CD8-positive, alpha-beta memory T cell (primary cell): ENCODE measurements at places on chromosomes 12 and 14.

DNA sequence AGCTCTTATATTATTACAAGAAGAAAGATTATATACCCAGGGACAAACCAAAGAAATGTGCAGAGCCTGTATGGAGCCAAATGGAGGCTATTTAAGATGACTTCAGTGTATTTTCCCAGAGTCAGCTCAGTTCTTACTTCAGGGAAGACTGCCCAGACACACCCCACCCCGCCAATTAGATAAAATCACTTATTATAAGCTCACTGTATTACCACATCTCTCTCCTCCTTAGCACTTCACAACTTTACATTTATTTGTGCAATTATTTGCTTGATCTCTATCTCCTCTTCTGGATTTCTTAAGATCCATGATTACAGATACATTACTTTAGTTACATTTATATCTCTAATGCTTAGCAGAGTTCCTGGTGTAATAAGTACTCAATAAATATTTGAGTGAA lies 24.7 kb upstream of the WDR89 start:
- DNase-seq: no peak

DNA sequence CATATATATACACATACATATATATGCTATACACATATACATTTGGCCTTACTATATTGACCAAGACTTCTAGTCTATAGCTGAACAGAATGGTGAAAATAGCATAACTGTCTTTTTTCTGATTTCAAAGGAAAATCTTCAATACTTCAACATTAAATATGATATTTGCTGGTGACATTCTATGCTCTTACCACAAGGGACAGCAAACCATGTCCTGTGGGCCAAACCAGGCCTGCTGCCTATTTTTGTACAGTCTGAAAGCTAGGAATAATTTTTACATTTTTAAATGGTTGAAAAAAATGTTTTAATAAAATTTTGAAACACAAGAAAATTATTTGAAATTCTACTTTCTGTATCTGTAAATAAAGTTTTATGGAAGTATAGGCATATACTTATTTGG lies 63.6 kb downstream of the EML5 start:
- no peak for DNase-seq

GRCh38 chr12:46388427-46389021 lies 16.0 kb upstream of the SLC38A2 start:
- DNase-seq: no peak

DNA sequence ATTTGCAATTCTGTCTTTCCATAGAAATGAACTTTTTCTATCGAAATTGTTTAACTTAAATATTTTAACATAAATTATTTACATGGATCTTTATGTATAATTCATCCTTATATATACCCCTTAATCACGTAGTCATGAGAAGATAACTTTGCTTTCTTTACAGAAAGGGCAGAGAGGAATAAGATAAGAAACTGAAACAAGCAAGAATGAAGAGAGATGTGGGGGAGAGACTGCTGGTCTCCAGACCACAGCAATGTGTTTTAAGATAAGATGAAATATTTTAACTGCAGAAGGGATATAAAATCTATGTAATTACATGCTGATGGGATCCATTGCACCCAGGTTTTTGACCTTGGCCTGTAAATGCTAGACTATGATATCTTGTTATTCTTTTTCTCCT lies 34.7 kb upstream of the DNM1L start:
- DNase-seq: no peak

DNA sequence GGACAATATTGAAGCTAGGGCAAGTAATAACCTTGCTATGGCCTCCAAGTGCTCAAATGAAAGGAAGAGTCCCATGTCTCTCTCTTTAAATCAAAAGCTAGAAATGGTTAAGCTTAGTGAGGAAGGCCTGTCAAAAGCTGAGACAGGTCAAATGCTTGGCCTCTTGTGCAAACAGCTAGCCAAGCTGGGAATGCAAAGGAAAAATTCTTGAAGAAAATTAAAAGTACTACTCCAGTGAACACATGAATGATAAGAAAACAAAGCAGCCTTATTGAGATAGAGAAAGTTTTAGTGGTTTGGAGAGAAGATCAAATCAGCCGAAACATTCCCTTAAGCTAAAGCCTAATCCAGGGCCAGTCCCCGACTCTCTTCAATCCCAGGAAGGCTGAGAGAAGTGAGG lies 84.1 kb upstream of the PLEKHA5 start:
- DNase-seq: no peak

- DNase-seq: no peak
Measured at GRCh38 chr12:10967409-10967808, 19.3 kb downstream of the TAS2R50 start.
